ENCODE measurements at places on chromosomes 6 and 20.

DNA sequence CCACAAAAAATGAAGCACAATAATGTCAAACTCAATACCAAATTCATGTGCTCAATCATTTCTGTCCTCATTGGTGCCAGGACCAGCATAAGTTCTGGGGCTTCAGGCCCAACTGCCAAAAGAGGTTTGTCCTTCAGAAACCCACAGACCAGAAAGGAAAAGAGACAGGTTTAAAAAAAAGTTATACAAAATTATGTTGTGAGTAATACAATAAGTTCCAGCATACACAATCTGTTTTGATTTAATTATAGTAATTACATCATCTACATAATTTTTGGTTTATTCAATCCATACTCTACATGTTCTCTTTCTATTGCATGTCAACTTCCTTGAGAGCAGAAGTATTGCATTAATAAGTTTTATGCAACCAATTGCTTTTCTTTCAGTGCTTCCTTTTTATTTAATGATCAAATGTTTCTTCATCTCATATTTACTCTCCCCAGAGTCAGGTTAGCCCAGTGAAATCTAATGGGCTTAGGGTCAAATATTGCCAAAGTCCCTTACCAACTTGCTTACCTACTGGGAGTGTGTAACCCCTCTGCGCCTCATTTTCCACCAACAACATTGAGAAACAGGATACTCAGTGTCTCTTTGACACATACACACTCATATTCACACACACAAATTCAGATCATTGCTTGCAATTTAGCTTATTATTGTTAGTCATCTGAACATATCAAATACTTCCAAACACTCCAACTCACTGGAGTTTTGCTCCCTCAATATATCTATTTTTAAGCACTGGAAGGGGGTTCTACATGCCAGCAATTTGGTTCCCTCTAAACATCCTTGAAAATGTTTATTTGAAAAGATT is 424.4 kb upstream of the MARCKS start:
- DNase-seq, result no peak

- no peak for DNase-seq
Measured at GRCh38 chr20:53175135-53175780, 203.1 kb downstream of the TSHZ2 start.

DNA sequence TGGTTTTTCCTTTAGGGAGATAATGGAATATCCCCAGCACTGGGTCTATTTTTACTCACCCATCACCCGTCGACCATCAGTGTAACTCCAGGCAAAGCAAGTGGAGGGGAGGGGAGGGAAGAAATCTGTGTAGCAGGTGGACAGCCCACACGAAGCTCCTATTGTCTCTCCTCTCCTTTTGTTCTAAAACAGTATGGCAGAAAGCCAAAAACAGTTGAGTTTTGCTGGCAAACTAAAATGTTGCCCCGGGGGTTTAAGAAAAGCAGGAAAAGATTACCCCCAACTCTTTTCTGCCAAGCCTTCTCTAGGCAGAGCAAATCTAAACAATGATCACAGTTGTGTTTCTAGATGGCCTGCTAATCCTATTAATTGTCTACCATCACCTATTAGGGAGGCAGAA is 89.7 kb downstream of the PREP start:
- DNase-seq, result no peak

DNA sequence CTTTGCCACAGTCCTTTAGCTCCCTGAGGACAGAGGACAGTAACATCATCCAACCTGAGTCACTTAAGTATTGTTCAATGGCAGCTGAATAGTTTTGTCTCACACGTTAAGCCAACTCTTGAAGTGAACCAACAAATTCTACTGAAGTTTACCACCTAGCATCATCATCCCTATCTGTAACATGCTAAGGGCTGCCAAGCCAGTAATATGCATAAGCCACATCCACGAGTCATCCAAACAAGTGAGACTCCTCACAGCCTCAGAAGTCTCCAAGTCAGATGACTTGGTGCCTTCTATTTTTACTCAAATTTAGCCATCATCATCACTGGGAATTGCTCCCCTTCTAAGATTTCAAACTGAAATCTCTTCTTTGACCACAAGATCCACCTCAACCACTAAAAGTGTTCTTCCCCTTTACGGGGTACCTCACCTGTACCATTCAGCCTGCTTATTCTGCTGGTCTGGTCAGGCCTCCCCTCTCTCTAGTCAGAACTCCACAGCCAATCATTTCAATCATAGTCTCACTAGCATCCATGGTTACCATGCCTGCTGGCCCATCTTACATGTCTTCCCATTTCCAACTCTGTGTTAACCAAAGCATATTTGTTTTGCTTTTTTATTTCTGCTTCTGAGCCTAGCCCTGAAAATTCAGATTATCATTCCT is 73.7 kb downstream of the DTNBP1 start:
- DNase-seq, result no peak

- DNase-seq, result no peak
Measured at GRCh38 chr20:44981736-44982406, 15.6 kb downstream of the STK4 start.

- no peak for DNase-seq
Measured at GRCh38 chr6:78435671-78436070, 431.7 kb upstream of the IRAK1BP1 start.

GRCh38 chr6:143166247-143166695 is 105.6 kb downstream of the AIG1 start:
- DNase-seq, result no peak

DNA sequence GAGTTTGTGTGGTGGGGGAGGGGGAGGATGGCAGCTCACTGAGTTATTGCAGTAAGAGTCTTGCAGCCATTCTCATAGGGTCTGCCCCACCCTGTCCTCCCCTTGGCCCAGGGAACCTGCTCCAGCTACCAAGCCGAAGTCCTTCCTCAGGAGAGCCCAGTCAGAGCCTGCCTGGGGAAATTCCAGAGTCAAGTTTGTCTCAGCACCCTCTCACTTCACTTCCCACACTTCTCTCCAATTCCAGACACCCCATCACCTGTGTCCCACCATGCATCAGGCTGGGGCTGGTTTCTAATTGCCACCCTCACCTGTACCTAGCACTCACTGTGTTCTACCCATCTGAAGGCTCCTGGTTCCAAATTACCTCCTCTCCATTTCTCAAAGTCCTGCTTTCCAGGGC is 10.3 kb upstream of the SLC22A16 start:
- DNase-seq, result no peak

DNA sequence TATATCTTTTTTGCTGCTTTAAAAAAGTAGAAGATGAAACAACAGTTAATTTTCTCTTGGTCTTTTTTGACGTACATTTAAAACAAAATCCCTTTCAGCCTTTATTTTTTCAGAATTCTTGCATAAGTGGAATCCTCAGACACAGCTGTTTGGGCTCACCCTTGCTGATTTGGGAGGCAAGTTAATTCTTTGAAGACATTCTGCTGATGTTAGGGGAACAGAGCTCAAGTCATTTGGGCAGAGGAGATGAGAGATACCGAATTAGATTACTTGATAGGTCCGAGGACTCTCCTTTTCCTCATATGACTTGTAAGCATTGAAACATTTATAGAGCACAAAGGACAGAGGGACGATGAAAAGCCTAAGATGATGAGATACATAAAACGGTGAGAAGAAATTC is 567.9 kb upstream of the CITED2 start:
- no peak for DNase-seq

DNA sequence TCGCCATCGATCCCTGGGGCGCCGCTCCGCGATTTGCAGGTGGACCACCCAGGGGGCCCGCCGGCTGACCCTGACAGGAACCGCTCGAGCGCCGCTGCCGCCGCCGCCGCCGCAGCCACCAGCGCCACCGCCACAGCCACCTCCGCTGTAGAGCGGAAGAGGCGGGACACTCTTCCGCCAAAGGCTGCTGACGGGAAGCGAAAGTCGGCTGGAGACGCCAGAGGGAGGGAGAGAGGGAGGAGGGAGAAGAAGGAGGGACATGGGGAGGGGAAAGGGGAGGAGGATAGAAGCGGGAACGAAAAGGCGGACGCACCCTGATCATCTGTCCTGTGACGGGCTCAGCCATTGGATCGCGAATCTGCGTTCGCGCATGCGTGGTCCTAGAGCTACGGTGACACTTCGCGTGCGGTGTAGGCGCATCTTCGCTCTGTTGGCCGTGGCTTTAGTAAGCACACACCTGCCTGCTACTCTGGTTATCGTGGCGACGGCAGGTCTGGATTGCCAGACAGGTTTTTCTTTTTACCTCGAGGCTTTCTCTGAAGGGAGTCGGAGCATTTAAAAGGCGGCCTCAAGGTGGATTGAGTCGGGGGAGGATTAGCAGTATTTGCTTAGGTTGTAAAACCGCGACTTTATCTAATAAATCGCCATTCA is at the start of gene TMEM30A:
TMEM30A (minus strand) TSS at position 161 of the 651 bp plus-strand sequence; CDS start at position 7, 154 bp downstream.
- peak; percentile 95 for DNase-seq

GRCh38 chr6:17728551-17729222 is 22.0 kb upstream of the NUP153 start:
- no peak for DNase-seq

- no peak for DNase-seq
Measured at GRCh38 chr6:33008944-33009861, at the start of gene HLA-DOA. HLA-DOA (minus strand) TSS chr6:33009591.

- DNase-seq, result no peak
Measured at GRCh38 chr20:51484831-51485230, 57.7 kb downstream of the NFATC2 start.

GRCh38 chr6:98845211-98846020 is 11.0 kb downstream of the POU3F2 start:
- peak; percentile 88 for DNase-seq

DNA sequence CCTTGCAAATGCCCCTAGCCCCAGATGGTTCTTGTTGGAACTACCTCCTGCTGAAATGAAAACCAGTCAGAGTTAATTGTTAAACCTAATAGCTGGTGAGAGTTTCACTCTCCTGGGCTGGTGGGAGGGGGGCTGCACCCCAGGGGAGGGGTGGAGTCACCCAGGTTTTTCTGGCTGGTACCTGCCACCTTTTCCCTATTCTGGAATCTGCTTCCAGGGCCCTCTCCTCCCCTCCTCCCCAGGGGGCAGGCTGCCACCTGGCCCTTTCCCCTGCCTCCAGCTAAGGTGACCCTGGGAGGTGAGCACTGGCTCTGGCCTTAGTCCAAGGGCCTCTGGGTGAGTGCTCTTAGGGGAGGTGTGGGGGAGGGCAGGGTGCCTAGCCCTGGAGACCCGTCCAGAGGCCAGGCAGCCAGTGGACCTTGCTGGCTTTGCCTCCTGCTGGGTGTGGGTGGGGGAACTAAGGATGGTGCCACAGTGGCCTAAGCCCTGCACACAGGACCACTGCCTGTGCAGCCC is 48.8 kb upstream of the EPB41L1 start:
- no peak for DNase-seq

DNA sequence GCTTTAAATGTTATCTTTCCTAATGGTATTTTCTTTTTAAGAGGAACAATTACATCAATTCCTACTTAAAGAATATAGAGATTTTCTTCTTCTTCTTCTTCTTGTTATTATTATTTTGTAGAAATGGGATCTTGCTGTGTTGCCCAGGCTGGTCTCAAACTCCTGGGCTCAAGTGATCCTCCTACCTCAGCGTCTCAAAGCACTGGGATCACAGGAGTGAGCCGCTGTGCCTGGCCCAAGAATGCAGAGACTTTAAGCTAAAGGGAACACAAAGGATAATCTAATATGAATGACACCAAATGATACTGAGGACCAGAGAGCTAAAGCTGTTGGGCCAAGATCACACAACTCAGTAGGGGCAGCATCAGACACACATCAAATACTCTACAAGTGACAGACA is 87.4 kb upstream of the FOXQ1 start:
- no peak for DNase-seq

GRCh38 chr20:13441388-13441787 is 197.3 kb downstream of the TASP1 start:
- DNase-seq, result no peak

DNA sequence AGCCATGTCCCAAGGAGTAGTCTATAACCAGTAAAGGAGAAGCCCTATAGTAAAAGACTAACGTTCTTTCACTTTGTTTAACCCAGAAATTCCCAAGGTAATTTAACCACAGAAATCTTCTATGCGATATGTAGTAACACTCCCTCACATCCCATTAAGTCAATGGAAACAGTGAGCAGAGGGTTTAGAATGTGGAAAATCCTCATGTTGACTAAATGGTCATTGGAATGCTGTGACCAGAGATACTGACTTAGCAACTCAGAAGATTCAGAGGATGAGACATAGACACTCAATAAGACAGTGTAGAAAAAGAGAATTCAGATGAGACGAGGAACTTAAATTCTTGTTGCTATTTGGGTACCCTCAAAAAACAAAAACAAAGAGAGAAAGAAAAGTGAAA is 562.2 kb upstream of the NOX3 start:
- no peak for DNase-seq

DNA sequence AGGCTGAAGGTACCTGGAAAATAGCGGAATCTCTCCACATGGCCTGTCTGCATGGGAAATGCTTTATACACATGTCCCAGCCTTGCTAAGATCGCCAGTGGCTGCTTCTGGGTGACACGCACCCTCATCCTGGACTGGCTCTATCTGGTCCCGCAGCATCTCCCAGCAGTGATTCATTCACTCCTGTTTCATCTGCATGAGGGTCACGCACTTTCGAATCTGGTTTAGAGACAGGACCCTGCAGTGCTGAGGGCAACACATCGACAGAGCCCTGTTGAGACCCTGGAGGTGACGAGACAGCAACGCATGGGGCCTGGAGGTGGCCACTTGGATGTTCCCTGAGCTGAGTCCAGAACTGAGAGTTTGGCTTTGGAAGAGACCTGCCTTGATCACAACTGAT is 136.5 kb downstream of the SMOC2 start:
- no peak for DNase-seq

DNA sequence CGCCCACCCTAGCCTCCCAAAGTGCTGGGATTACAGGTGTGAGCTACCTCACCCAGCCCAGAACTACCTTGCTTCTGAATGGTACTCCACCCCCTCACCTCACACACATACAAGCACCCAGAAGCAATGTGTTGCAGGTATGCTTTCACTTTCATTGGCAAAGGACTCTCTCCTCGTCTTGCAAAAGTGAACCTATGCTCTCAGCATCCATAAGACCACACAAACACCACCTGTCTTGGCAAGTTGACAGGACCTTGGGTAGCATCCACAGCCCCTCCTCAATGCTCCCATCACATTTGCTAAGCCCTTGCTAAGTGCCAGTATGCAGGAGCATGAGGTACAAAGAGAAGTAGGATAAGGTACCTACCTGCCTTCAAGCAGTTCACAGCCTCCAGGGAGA is 3.7 kb downstream of the KIF13A start:
- no peak for DNase-seq

DNA sequence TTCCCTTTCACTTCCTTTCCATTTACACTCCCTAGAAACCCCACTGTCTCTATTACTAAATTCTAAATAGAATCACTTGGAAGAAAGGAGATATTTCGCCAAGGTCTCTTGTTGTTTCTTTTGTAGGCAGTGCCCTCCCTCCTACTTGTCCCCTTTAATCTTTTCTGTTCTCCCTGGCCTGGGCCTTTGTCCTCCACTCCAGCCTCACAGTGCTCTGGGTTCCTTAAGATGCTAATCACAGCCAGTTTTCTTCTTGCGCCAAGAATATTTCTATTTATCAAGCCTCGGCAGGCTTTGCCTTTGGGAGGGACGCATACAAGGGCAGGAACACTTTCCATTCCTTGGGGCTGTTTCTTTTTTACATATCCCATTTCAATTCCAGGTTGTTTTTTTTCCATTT is 520.6 kb upstream of the CHD6 start:
- peak; percentile 10 for DNase-seq

Measured in nucleus accumbens (tissue), 56 donors.